ENCODE measurements at places on chromosomes 5 and 9.

DNA sequence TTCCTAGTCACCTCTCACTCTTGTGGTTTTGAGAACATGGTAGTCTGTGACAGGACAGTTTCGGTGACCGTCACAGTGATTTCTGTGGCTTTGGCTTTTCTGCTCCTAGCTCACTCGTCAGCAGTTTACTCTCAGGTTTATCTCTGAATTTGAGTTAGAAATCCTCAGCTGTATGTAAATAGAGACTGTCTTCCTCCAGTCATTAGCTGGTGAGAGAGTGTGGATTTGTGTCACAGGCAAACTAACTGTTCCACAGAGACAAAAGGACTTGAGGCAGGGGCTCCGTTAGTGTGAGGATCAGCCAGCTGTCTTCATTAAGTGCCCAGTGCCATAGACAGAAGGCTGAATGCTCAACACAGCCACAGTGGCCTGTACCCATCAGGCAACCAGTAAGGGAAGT is 131.4 kb downstream of the CD180 start:
- no peak for DNase-seq

DNA sequence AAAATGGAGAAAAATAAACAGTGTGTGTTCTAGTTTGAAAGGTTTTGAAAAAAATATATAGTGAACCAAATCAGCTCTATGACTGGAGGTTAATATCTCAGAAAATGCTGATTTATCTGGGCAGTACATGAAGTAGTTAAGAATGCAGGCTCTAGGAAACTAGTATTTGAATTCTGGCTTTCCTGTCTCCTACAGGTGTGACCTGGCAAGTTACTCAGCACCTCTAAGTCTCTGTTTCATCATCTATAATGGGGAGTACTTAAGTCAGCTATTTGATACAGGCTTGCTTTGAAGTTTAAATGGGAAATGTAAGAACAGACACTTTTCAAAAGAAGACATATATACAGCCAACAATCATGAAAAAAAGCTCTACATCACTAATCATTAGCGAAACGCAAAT is 5.2 kb downstream of the GRAMD2B start:
- DNase-seq: no peak

DNA sequence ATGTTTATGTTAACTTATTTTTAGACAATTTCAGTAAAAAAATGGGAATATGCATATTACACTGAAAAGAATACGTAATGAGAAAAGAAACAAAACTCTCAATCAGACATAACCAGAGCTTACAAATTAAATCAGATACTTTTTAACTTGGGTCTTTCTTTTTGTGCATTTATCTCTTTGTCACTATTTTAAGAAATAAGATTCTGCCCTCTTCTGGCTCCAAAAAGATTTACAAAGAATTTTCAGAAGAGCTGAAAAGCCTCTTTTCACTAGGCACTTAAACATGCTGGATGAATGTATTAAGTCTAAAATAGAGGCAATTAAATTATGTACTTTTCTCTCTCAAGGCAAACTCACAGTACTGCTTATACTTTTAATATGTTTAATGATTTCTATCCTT is 55.5 kb downstream of the CEP120 start:
- DNase-seq: no peak

DNA sequence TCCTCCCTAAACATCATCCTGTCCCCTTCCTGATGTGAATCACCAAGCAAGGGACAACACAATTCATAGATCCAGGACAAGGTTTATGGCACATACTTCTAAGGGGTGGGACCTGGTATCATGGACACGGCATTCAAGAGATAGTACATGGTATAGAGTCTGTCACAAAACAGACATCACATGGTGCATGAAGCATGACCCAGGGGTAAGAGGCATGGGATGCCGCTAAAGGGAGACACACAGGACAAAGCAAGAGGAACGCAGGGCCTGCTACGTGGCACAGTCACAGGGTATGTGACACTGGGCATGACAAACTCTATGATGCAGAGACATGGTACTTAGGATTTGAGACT is 20.7 kb downstream of the GSN start:
- DNase-seq: no peak

DNA sequence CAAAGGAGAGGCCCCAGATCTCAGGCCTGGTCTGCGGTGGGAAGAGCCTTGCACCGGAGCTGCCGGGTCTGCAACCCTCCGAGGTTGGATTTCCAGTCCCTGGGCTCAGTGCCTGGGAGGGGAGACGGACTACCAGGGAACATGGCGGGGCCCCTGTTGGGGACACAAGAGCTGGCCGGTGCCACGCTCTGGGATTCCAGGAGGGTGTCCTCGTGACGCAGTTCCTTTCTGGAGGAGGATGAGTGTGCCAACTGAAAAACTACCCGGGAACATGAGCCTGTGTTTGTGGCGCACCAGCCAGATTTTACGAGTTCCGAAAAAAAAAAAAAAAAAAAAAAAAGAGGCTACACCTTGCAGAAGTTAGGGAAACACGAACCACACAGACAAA is 9.0 kb downstream of the NRARP start:
- DNase-seq: no peak

DNA sequence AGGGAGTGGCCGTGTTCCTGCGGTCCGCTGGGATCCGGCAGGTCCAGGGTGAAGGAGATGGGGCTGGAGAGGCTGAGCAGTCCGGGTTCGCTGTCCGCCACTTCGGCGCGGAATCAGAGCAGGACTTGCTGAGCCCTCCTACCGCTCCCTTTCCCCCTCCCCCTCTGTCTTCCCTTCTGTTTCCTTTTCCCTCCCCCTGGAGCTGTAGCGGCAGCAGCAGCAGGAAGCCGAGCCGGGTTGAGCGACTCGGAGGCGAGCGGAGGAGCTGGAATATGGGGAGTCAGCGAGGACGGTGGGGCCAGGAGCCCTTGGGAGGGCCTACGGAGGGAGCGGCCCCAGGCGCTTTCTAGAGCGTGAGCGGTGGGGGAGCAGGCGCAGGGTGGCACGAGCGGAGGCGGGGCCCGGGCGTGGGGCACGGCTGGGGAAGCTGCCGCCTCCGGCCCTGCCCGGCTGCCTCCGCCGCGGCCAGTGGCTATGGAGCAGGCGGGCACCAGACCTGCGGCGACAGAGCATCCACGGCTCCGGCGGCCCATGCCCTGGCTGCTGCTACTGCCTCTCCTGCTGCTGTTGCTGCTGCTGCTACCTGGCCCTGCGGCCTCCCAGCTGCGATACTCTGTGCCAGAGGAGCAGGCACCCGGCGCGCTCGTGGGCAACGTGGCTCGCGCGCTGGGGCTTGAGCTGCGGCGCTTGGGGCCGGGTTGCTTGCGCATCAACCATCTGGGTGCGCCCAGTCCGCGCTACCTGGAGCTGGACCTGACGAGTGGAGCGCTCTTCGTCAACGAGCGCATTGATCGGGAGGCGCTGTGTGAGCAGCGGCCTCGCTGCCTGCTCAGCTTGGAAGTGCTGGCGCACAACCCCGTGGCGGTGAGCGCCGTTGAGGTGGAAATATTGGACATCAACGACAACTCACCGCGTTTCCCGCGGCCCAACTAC is at the start of gene PCDHAC2:
Gene PCDHAC2, plus strand, starts transcription at position 184 of the 933 bp plus-strand sequence. Its CDS starts 291 bp downstream, at position 475.
- DNase-seq: peak; percentile 20

GRCh38 chr9:31740705-31741104 is 643.7 kb upstream of the ACO1 start:
- DNase-seq: no peak

GRCh38 chr5:168427224-168427623 is 59.0 kb upstream of the RARS1 start:
- no peak for DNase-seq

- DNase-seq: no peak
These were observed 51.7 kb downstream of the LPAR1 start for GRCh38 chr9:110986529-110986928.

DNA sequence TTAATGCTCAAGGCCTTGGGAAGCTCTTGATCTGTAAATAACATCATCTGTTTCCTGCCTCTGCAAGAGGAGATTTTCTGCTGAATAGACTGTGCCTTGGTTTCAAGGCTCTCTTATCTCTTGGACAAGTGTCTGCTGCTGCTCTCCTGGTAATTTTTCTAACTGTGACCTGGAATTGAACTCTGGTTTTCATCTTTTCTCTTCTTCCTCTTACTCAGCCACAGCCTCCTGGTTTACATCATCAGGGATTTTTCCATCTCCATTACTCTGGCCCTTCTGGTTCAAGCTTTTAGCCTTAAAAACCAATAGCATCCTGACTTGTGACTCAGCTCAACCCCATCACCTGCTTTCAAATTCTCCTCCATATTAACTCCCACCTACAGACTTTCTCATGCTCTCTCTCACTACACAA is 49.6 kb upstream of the ITGA1 start:
- no peak for DNase-seq

DNA sequence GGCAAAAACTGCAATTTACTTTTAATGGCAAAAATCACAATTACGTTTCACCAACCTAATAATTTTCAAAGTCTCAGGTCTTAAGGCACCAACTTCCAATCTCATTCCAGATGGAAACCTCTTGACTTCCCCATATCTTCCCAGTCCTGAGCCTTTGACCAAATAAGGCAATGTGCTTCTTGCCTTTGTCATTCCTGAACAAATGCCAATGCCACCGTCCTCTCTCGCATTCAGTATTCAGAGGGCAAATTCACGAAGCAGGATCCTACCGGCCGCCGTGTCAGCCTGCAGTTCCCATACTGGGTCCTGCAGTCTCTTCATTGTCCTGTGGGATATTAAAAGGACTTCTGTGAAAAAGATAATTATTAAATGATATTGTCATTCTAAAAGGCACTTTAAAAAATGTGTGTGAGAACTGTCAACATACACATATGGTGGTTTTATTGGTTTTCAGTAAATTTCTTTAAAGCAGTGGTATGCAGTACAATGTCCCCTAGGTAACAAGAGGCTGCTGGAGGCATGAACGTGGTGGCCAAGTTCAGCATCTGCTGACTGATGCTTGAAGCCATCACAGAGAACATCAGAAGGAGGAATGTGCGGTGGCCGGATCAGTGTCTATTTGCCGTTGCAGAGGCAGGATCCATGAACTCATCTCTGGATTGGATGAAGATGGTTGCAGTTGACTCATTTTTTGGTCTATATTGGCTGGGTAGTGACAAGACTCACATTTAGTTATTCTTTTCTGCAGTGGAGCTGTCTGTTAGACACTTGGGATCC is 101.4 kb upstream of the IRX4 start:
- no peak for DNase-seq

GRCh38 chr5:76451031-76451701 is 48.1 kb downstream of the IQGAP2 start:
- no peak for DNase-seq

GRCh38 chr9:26662476-26662875 is 230.1 kb downstream of the CAAP1 start:
- no peak for DNase-seq

DNA sequence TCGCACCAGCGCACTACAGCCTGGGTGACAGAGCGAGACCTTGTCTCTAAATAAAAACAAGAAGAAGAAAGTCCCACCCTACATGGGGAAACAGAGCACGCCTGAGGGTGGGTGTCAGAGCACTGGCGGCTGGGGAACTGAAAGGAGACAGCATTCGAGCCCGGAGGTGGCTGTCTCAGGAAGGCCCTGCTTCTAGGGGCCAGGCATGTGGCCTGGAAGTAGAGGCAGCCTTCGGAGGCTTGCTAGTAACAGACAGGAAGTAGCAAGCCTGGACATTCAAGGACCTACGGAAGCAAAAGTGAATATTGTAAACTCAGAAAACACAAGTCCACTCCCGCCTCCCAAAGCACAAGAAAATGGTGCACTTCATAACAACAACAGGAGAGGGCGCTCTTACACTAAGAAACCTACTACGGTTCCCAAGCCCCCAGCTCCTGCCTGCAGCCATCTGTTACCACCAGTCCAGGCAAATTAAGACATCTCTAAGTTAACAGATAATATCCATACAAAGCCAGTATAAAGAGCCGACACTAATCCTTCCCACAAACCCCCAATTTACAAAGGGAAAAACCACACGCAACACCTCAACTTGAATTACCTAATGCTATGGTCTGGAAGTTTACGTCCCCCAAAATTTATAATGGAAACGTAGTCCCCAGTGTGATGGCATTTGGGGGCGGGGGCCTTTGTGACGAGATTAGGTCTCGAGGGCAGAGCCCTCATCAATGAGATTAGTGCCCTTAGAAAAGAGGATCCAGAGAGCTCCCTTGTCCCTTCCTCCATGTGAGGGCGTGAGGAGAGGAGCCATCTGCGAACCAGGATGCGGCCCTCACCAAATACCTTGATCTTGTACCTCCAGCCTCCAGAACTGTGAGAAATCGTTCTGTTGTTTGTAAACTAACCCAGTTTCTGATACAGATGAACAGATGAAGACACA is 7.7 kb downstream of the RASGEF1C start:
- DNase-seq: no peak

GRCh38 chr5:44797841-44798240 is 10.9 kb upstream of the MRPS30 start:
- DNase-seq: no peak

DNA sequence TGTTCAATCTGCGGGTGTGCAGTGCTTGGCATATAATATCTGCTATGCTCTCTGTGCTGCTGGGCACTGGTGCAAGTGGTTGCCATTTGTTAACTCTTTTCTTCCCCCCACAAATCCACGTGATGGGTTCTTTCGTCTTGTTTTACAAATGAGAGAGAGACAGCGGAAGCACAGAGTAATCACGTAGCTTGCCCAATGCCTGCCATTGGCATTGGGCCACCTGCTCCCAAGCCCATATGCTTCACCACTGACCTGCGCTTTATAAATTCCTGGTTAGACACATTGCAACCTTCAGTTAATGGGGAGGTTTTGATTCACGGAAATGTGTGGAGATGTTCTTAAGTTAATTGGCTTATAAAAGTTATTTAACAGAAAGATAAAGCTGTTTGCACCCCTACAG is 194.8 kb upstream of the ADAMTS16 start:
- no peak for DNase-seq

- no peak for DNase-seq
These were observed 72.8 kb upstream of the IFNK start for GRCh38 chr9:27451207-27451797.

DNA sequence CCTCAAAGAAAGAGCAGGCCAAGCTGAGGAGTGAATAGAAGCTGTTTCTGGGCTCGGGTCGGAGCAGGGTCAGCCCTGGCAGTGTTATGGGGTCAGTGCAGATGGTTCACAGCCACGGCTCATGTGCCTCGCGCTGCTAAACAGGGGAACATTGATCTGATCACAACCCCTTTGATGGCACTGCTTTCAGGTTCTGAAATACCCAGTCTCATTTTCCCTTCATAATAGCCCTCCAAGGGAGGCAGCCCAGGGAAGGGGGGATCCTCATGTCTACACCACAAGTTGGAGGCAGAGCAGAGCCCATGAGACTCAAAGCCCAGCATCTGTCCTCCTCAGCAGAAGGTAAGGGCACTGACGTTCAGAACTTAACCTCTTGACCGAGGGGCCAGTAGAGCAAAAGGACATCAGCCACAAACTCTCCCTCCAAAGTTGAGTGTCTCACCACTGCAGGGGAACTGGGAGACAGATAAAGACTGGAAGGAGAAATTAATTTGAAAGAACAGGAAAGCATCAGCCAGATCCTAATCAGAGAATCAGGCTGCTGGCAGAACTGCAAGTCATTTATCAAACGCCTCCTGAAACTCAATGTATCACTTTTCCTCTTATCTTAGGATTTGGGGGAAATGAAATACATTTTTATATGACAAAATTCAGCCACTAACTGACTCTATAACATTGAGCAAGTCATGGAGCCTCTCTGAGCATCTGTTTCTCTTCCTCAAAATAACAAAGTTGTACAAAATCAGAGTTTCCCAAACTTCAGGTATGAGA is 110.6 kb downstream of the SH3TC2 start:
- DNase-seq: no peak

GRCh38 chr5:116799401-116799800 is 224.8 kb upstream of the SEMA6A start:
- no peak for DNase-seq

- DNase-seq: peak; percentile 1
These were observed at the start of gene SPOCK1 for GRCh38 chr5:137498736-137499505. Gene SPOCK1 (minus strand): TSS chr5:137499326.

All from NCI-H1417 treated with DMSO at 0.1 percent for 48 hours (cell line).